ENCODE measurements at places on chromosomes 12 and 14.

DNA sequence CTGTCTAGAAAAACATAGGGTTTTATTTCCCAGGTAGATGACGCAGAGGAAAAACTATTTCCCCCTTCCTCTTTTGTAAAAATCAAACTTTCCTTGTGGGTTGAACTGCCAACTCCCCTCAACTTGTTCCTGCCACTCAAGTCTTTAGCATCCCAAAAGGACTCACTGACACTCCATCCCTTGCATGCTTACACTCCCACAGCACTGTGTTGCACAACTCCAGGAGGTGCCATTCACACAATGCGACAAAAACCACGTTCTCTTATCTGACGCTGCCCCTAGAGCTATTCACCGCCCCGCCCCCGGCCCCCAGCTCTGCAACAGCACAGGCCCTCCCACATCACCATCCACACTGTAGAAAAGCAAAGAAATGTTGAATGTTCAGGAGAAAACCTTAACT, 16.9 kb upstream of the STON2 start:
- no peak for DNase-seq

GRCh38 chr12:86523844-86524243, 267.7 kb upstream of the MGAT4C start:
- DNase-seq: no peak

DNA sequence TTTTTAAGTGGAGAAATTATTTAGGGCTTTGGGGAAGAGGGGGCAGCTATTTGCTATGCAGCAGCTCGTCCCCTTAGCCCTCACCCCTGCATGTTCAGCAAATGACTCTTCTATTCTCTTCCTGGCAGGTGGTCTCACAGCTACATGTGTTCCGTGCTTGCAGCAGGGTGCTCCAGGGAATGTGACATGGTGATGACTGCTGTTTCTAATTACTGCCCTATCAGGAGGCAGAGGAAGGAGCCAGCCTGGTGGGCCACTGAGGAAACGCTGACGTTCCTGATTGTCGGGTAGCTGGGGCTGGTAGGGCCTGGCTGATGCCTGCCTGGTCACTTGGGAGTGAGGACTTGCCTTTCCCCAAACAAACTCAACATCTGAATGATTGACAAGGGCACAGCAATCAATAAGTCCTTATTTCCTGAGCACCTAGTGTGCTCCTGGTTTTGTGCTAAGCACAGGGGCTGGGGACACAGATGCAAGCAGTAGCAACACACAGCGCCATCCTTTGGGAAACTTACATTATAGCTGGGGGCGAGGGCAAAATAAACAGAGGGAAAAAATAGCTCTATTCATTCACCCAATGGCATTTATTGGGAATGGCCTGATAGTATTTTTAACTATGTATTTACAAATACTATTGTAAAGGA, 377.8 kb downstream of the FUT8 start:
- no peak for DNase-seq

DNA sequence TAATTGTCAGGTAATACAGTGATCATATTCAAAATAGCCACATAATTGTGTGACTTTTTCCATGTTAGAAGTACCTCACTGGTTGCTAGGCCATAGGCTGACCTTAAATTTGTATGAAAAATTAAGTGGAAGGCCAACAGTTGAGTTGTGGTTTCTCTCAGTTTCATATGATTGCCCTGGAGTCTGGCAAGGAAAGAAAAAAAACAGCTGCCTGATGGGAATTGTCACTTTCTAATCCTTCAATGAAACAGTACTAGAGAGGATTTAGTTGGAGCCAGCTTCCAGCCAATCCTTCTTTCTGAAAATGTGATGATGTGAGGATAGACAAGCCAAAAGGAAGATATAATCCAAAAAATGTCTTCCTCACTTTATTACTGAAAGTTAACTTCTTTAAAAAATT, 113.6 kb downstream of the ALX1 start:
- no peak for DNase-seq

DNA sequence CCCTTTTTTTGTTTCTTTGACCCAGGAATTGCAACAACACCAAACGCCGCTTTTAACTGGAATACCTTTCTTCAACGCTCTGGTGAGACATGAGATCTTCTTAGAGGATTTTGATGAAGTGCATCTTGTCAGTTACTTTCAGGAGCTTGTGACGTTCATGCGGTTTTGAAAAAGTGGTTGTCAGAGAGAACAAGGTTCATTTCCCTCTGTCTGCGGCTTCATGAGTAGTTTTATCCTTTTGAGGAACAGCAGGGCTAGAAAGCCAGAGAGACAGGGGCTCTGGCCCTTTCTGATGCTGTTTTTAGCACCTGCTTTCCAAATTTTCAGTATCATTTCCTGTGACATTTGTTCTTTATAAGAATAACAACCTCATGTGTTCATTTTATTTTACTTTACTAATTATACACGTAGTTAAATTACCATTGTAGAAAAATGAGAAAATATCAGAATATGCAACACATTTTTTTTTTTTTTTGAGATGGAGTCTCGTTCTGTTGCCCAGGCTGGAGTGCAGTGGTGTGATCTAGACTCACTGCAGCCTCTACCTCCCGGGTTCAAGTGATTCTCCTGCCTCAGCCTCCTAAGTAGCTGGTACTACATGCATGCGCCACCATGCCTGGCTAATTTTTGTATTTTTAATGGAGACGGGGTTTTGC, 61.8 kb downstream of the GLT1D1 start:
- DNase-seq: no peak

GRCh38 chr14:103302966-103303365, 31.1 kb upstream of the EIF5 start:
- no peak for DNase-seq

- DNase-seq: no peak
Measured at GRCh38 chr14:21647380-21647779, 6.3 kb upstream of the OR4E2 start.

DNA sequence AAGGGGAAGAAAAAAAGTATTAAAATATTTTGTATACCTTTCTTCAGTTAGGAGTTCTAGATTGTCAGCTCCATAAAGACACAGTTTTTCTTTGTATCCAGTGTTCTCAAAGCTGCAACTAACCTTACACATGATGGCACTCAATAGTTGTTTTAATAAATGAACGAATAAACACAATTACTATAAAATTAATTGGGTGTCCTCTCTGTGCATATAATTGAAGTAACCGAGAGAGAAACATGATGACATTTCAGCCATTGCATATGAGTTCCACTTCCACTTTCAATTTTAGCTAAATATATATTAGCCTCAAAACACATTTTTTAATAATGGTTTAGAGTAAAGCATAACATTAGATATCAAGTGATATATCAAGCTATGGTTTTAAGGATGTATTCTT, 671.2 kb downstream of the LRFN5 start:
- DNase-seq: no peak

DNA sequence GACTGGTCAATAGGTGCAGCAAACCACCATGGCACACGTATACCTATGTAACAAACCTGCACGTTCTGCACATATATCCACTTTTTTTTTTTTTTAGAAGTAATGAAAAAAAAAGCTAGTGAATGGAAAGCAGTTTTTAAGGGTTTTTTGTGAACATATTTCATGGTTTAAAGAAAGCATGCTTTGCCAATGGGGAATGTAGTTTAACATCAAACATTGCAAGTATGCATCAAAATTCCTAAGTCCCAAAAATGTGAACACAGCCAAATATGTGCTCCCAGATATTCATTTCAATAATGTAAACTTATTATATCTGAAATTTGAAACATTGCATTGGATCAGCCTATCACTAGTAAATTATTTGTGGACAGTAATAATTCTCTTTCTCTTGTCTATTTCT, 710.4 kb upstream of the FLRT2 start:
- no peak for DNase-seq

GRCh38 chr12:46492471-46493085, 120.0 kb upstream of the SLC38A2 start:
- peak; percentile 44 for DNase-seq

DNA sequence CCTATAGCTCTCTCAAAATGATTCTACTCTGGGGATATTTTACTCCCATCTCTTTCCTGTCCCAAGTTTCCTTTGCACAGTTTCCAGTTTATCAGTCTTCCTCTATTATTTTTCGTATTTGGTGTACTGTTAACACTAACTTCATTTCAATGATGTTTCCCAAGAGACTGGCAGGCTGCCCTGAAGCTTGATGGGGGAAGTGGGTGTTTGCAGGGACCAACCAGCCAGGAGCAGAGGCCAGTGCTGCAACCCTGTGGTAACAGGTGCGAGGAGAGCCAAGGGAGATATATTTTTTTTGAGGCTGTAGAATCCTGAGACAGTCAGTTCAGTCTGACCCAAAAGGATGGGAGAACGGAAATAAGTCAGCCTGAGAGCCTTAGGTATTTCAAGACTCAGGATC, 11.8 kb upstream of the CEBPE start:
- no peak for DNase-seq

GRCh38 chr14:55381561-55381960, 30.1 kb downstream of the ATG14 start:
- DNase-seq: no peak

GRCh38 chr12:62123721-62124203, 136.4 kb upstream of the USP15 start:
- DNase-seq: peak; percentile 11

DNA sequence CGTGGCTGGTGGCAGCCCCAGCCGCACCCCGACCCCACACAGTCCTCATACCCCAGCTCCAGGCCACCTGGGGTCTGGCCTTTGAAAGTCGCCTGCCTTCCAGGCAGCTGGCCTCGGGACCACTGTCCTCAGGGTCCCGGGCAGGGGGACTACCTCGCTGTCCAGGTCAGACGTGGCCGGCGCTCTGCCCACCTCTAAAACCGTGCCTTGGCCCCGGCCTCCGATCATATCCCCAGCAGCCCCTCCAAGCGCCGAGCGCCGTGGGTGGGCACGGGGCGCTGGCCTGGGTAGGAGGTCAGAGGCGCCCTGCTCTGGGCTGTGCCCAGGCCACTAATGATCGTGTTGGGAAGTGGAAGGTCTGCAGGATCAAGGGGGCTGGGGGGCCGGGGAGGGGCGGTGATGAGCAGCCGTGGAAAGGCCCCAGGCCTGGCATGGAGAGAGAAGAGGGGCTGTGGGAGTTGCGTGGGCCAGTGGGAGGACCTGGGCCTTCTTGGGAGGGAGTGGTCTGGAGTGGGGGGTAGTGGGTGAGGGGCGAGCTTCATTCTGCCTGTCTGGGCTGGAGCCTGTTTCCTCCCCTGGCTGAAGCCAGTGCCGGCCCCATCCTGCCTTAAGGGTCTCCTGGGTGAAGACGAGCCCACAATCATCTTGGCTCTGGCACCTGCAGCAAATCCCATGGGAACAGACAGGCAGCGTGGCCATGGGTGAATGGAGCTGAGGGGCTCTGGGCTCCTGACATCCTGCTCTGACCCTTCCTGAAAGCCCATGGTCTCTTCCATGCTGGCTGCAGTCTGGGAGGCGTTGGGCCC, 4.9 kb downstream of the TMEM121 start:
- DNase-seq: no peak

- DNase-seq: no peak
Measured at GRCh38 chr12:108928695-108929094, 48.8 kb downstream of the DAO start.

DNA sequence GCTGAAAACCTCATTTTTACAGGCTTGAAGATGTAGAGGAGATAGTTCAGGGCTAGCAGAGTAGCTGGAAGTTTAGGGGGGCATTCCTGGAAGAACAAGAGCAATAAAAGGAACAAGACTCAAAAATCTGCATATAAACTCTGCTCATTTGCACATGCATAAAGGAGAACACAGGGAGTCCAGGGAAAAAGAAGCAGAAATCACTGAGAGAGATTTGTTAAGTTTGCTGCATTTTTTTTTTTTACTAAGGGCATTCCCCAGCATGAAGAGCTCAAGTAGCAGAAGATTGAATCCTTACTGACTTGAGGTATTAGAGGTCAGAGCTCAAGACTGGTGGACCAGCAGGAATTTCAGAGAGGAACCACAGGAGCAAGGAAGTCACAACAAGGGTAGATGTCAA, 28.2 kb upstream of the BCL11B start:
- no peak for DNase-seq

- DNase-seq: no peak
Measured at GRCh38 chr12:3483089-3483488, 7.9 kb upstream of the PRMT8 start.

GRCh38 chr12:57740656-57741412, 2.3 kb upstream of the AGAP2 start:
- no peak for DNase-seq

DNA sequence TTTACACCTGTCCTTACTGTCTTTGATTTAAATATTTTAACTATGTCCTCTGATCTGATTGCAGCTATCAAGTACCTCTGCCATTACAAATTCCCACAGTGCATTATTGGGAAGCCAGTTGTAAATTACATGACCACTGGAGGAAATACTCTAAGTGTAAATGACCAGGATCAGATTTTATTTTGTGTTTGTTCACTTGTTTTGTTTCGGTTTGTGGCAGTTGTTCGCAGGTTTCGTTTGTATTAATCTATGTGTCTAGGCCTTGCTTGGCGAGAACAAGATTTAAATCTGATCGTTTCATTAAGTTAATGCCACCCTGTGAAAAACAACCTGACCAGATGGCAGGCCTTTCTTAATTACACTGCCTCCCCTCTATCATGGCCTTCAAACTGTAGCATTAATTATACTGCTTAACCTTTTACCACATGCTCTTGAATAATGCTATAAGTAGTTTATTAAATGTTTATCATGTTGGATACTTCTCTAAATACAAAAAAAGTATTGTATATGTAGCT, 990.1 kb downstream of the TMTC2 start:
- no peak for DNase-seq

- no peak for DNase-seq
Measured at GRCh38 chr14:24329073-24329663, 5.7 kb downstream of the ADCY4 start.

GRCh38 chr12:6955108-6956020, 4.2 kb downstream of the PTPN6 start:
- no peak for DNase-seq

- DNase-seq: no peak
Measured at GRCh38 chr12:129028844-129029243, 175.6 kb downstream of the GLT1D1 start.

DNA sequence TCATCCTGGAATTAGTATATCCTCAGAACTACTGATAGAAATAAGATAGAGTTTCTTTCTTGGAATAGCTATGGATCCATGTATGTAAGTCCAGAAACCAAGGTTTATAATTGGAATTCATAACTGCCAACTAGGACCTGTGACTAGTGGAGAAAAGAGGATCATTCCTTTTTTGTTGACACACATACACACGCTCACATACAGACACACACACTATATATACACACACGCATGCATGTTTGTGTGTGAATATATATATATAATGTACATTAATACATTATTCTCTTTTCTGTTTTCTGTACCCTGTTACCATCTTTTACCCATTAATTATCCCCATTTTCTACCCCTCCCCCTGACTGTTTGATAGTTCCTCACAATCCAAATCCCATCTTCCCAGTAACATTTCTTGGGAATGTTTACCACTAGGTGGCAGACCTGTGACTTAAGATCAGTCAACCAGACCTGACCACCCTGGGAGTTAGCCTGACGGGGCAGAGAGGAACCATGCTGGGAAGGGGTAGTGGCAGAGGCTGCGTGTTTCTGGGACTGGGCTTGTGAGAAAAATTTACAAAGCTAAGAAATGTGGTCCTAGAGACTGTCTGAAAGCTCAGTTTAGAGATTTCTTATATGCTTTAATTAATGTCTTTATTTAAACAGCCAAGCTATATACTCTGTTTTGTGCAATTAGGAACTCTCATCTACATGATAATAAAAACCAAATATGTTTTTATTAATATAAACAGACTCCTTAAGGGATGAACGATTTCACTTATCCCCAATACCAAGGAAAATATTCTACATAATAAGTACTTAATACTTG, 308.0 kb downstream of the PPFIA2 start:
- peak; percentile 31 for DNase-seq

- no peak for DNase-seq
Measured at GRCh38 chr14:80618751-80619329, 322.7 kb downstream of the CEP128 start.
